ENCODE measurements at places on chromosomes 2 and 18.

- no peak for DNase-seq
These were observed 1471.8 kb downstream of the LRP1B start for GRCh38 chr2:140658760-140659692.

- no peak for DNase-seq
These were observed 2.7 kb downstream of the GEN1 start for GRCh38 chr2:17756668-17757067.

DNA sequence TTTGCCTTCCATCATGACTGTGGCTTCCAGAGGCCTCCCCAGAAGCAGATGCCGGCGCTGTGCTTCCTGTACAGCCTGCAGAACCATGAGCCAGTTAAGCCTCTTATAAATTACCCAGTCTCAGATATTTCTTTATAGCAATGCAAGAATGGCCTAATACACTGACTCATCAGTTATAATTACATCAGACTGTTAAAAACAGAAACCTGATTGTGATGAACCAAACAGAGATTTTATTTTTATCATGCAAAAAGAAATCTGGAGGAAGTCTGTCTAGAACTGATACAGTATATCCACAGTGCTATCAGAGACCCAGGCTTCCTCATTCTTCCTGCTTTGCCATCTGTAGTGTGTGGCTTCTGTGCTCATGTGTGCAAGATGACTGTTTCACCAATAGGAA lies 93.4 kb upstream of the MEX3C start:
- no peak for DNase-seq

GRCh38 chr2:40844353-40845277 lies 392.7 kb upstream of the SLC8A1 start:
- DNase-seq, result no peak

- DNase-seq, result no peak
These were observed 10.3 kb upstream of the PDK1 start for GRCh38 chr2:172545408-172546075.

GRCh38 chr2:237791977-237792727 lies 6.4 kb upstream of the RBM44 start:
- no peak for DNase-seq

DNA sequence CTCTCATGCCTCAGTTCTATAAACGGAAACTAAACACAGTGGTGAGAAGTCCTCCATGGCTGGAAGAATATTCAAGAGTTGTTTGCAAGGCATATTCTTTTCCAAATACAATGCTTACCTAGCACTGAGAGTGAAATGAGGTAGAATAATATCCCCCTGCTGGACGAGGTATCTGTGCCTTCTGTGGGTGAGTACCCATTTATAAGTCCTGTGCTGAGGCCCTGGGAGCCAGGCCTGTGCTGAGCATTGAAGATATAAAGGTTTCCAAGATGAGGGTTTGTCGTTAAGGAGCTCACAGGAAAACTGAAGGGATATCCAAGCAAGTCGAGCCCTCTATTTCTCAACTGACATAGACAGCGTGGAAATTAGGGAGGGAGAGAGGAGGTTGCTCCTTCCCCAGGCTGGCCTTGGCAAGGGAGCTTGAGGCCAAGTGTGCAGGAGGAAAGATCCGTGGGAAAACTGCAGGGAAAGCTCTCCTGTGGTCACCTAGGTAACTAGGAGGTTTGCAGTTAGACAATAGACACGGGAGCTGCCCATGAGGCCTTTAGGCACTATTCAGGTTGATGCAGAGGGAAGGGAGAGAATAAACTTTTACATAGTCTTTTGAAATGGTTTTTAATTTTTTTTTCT lies 17.6 kb downstream of the PTPRM start:
- no peak for DNase-seq

GRCh38 chr18:78430131-78430758 lies 549.4 kb upstream of the SALL3 start:
- DNase-seq, result no peak

DNA sequence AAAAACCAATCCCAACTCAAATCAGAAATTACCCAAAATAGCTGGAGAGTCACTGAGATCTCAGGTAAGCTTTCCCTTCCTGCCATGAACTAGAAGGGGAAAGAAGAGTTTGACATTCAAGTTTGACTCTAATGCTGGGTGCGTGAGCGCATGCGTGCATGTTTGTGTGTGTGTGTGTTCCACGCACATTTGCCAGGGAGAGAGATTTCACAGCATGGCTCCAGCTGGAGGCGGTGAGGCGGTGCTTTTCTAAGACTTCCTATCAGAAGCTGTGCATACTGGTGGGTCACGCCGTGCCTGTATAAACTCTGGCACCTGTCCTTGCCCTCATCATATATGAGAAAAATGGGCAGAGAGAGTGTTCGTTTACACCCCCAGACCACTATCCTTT lies 116.2 kb downstream of the MSH2 start:
- DNase-seq, result no peak

DNA sequence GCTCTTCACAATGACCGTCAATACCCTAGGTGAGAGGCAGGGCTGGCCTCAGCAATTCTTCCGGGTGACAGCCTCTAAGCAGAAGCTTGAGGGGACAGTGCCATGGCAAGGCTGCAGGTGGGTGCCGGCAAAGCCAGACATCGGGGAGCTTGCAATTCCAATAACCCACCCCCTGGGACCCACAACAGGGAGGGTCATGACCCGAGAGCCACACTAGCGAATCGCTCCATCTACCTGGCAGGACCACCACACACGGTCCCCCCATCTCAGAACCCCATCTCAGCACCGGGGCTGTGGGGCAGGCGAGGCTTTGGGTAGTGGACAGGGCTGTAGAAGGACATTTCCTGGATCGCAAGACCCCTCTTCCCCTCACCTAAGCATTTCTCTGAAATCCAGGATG lies 177.2 kb downstream of the ACKR3 start:
- no peak for DNase-seq

GRCh38 chr2:71821856-71822255 lies 325.8 kb downstream of the CYP26B1 start:
- DNase-seq, result no peak
